ENCODE measurements at places on chromosomes 16 and 17.

GRCh38 chr17:7484919-7485377 lies 782 bp downstream of the POLR2A start:
- DNase-seq: no peak

GRCh38 chr17:43171586-43172487 lies 823 bp downstream of the NBR1 start:
- peak; percentile 95 for DNase-seq

GRCh38 chr16:17591655-17592405 lies 121.1 kb upstream of the XYLT1 start:
- DNase-seq: no peak

DNA sequence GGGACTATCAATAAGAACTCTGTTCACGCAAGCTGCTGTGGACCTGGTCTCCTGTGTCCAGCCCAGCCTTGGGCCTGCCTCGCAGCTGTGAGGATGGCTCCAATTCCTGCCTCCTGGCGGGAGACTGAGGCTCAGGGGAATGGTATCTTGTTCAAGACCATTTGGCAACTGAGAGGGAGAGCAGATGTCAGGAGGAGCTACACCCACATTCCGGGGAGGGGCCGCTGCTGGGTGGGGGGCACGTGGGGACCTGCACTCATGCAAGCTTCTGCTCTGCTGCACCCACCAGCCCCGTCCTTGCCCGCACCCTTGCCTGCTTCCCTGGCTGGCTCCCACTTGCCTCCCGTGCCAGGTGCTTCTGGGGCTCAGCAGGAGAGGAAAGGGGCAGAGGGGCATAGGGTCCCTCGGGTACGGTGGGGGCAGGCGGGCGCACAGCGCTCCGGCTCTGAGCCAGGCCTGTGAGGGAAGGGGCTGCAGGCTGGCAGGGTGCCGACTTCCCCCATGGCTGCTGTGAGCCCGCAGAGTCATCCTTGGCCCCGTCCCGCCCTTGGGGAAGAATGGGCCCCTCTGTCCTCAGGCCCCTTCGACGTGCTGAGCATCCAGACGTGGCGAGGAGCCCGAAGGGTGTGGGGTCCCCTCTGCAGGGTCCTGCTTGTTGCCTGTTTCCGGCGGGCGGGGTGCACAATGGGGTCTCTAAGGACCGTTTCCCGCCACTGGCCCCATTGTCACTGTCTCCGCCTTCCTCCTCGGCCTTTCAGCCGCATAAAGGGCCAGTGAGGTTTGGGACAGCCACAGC lies 2.7 kb downstream of the METRN start:
- no peak for DNase-seq

DNA sequence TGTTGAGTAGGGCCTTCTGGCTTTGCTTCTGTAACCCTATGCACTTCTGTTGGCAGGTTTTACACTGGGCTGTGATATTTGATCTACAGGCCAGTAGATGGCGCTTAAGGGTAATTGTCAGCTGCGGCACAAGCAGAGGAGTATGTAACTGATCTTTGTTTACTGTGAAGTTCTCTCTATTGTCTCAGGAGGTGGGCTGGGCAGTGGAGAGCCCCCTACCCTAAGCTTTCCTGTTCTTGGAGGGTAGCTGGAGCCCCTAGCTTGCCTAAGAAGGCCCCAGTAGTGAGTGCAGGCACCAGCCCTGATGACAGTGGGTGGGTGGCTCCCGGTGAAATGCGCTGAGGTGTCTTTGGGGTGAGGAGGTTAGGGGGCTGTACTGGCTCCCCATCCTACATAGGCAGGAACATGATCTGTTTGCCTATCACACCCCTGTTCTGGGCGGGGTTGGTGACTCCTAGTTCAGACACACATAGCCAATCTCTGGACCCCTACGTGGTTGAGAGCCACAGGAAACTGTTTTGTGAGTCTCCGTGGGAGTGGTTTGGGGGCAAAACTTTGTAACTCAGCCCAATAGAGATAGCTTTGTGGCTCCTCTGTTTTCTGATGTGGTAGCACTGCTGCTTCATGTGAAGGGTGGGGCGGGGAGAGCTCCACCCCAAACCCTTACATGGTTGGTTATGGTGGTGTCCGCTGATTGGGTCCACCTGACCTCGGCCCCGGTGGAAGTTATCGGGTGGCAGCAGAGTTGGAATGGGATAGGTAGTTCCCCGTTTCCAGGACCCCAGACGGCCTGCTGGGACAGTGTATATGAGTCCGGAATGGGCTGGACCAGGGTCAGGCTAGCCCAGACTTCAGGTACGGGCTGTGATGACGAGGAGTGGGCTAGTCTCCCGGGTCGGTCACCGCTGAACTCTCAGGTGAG lies 60.4 kb downstream of the SLFN11 start:
- peak; percentile 72 for DNase-seq

DNA sequence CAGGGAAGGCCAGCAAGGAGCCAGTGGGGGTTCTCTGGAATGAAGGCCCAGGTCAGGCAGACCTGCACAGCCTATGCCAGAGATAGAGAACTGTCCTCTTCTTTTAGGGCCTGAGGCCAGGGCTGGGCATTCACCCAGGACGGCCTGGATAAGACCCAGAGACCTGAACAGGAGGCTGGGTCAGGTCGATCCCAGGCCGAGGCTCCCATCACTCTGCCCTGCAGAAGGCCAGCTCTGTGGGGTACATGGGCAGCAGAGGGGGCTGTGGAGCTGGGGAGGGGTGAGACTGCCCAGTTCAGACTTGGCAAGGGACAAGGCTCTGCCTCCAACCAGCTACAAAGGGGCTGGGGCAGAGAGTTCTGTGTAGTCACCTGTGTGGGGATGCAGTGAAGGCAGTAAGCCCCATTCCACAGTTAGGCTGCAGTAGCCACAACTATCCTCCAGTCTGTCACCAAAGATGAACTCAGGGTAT lies 14.6 kb downstream of the HSD11B2 start:
- no peak for DNase-seq

- DNase-seq: peak; percentile 95
Observed at GRCh38 chr17:1628856-1629503, 346 bp upstream of the SLC43A2 start.

GRCh38 chr17:45837187-45837586 lies 7.5 kb upstream of the SPPL2C start:
- DNase-seq: no peak

- DNase-seq: peak; percentile 48
Observed at GRCh38 chr17:76000016-76000754, 470 bp upstream of the CDK3 start.

DNA sequence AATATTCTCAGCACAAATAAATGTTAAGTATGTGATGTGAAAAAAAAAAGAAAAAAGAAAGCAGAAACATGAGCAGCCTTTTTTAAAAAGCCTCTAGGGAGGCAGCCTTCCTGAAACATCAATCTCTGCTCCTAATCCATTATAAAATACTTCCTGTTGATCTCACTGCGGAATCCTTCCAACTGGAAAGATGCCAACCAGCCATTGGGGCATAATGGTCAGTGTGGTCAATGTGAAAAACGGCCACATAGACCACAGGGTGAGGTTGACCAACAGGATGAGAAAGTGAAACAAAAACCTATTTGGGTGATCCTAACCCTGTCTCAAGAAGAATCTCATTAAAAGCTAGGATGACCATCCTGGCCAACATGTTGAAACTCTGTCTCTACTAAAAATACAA lies 26.1 kb upstream of the ABCA8 start:
- peak; percentile 91 for DNase-seq

DNA sequence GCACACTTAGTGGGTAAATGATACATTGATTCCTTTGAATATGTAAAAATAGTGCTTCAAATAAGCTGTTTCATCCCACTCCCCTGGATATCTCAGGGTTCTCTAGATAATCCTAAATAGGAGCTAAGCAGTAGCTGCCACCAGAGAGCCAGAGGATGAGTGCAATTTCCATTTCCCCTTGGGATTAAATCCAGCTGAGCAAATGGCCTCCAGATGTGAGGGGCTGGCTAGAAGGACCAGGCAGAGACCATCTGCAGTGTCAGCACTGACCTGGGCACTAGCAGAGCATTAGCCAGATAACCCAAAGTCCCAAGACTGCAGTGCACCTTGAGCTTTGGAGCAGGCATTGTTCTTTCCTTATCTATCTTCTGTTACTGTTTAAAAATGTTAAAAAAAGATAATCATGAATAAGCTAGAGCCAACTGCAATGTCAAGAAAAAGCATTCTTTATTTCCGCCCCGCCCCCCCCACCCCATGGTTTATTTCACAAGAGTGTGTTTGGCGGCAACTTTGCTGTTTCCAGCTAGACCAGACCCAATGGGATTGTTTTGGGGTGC lies 19.5 kb downstream of the GPR179 start:
- DNase-seq: no peak

- no peak for DNase-seq
Observed at GRCh38 chr16:48542966-48543365, 67.0 kb downstream of the N4BP1 start.

- DNase-seq: peak; percentile 79
Observed at GRCh38 chr17:39197380-39198185, at the start of gene CACNB1. CACNB1 (minus strand) TSS chr17:39197669; CDS start chr17:39197495, 174 bp downstream.

DNA sequence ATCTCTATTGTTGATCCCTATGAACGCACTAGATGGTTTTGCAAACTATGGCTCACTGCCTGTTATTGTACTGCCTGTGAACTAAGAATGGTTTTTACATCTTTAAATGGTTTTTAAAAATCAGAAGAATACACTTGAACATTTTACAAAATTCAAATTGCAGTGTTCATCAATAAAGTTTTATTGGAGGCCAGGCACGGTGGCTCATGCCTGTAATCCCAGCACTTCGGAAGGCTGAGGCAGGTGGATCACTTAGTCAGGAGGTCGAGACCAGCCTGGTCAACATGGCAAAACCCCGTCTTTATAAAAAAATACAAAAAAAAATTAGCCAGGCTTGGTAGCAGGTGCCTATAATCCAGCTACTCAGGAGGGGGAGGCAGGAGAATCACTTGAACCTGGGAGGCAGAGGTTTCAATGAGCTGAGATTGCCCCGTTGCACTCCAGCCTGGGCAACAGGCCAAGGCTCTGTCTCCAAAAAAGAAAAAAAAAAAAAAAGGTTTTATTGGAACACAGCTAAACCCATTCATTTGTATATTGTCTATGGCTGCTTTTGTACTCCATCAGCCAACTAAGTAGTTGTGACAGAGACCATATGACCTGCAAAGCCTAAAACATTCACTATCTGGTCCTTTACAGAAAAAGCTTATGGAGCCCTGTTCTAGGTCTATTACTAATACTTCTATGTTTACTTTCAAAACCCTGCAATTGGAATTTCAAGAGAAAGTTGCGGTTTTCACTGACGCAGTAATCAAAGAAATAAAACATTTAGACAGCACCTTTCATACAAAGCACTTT lies 18.9 kb downstream of the IKZF3 start:
- DNase-seq: no peak

DNA sequence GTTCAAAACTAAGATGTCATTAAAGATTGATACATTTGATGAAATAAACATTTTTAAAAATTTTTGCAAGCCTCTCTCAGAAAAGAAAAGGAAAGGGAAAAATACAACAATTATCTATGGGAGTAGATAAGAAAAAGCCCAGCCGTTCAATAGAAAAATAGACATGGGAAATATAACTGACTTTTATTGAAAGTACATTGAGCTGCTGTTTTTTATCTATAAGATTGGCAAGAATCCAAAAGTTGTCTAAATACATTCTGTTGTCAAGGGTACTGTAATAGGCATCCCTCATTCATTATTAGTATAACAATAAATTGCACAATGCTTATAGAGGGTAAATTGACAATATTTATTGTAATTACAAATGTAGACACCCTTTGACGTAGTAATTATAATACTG lies 38.4 kb upstream of the IRX6 start:
- no peak for DNase-seq

- no peak for DNase-seq
Observed at GRCh38 chr17:33263396-33263795, 29.7 kb downstream of the ASIC2 start.

Data from kidney tubule cell (primary cell).